ENCODE measurements at places on chromosomes 7 and 10. TPM values are rescaled to one million over a fixed set of nuclear protein-coding genes. Genes with fewer than 3 reads are reported as not detected.
A peak's percentile ranks its signal among the peaks of the same experiment; 100 is the strongest.

RARRES2 gene
- total RNA-seq = not detected

OPALIN gene
- total RNA-seq = not detected

GRCh38 chr7:95198863-95199262 lies 125.5 kb downstream of the PON1 start:
- no peaks in the 10 kb centered on the region for H3K4me1 ChIP-seq
- H3K27me3 ChIP-seq = peaks cover 9% of the 10 kb centered on the region
- no peak overlapping the region for H3K27ac ChIP-seq
- H3K4me3 ChIP-seq = no peak overlapping the region

DNA sequence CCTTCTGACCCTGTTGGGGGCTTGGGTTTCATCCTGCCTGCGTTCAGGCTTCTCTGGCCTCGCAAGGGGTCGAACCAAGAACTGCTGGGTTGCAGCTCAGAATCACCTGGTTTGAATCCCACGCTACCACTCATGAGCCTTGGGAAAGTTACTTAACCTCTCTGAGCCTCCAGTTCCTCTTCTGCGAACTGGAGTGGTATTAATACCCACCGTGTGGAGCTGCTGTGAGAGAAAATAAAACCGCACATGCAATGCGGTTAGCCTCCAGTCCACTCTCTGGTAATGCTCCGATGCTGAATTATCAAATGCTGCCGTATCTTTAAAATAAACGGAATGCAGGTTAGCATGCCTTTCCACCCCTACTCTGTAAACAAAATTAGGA lies 171.9 kb downstream of the ARHGAP12 start:
- no peak overlapping the region for H3K27ac ChIP-seq
- H3K27me3 ChIP-seq = no peaks in the 10 kb centered on the region

DNA sequence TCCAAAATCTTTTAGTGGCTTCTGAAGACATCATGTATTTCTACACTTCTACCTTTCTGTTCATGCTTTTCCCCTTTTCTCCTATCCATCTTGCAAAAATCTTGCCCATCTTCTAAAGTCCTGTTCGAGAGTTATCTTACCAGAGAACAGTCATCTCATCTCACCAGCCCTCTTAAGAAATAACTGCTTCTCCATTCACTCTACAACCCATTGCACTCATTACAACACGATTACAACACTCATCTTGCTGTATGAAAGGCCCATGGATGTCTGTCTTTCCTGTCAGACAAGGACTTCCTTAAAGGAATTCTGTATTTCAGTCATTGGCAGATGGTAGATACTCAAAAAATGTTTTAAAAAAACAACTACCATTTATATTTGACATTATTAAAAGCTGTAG lies 30.8 kb downstream of the ZNF438 start:
- no peak overlapping the region for H3K4me3 ChIP-seq
- H3K36me3 ChIP-seq = no peaks in the 10 kb centered on the region
- DNase-seq = no peak
- H3K27ac ChIP-seq = no peak overlapping the region
- H3K27me3 ChIP-seq = no peaks in the 10 kb centered on the region
- peaks cover 31% of the 10 kb centered on the region for H3K4me1 ChIP-seq

DNA sequence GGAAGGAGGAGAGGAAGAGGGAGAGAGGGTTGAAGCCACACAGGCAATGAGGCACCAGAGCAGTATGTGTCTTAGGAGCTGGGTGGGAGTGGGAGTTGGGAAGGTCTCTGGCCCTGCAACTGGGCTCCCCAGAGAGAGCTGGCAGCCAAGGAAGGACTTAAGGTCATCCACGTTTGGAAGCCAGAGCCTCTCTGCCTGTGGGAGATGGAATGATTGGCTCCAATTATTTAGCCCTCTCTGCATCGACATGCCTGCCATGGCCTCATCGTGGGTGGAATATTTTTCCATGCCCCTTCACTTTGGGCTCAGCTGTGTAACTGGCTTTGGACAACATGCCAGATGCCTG lies 478.5 kb downstream of the RPS24 start:
- H3K27ac ChIP-seq = no peak overlapping the region
- no peaks in the 10 kb centered on the region for H3K36me3 ChIP-seq
- peaks cover 41% of the 10 kb centered on the region for H3K27me3 ChIP-seq
- H3K4me1 ChIP-seq = peaks cover 6% of the 10 kb centered on the region
- H3K4me3 ChIP-seq = no peak overlapping the region

- H3K4me3 ChIP-seq = no peak overlapping the region
- no peaks in the 10 kb centered on the region for H3K27me3 ChIP-seq
- no peaks in the 10 kb centered on the region for H3K4me1 ChIP-seq
- no peak for DNase-seq
- H3K27ac ChIP-seq = no peak overlapping the region
Observed at GRCh38 chr10:1089017-1089689, 33.0 kb downstream of the WDR37 start.

DNA sequence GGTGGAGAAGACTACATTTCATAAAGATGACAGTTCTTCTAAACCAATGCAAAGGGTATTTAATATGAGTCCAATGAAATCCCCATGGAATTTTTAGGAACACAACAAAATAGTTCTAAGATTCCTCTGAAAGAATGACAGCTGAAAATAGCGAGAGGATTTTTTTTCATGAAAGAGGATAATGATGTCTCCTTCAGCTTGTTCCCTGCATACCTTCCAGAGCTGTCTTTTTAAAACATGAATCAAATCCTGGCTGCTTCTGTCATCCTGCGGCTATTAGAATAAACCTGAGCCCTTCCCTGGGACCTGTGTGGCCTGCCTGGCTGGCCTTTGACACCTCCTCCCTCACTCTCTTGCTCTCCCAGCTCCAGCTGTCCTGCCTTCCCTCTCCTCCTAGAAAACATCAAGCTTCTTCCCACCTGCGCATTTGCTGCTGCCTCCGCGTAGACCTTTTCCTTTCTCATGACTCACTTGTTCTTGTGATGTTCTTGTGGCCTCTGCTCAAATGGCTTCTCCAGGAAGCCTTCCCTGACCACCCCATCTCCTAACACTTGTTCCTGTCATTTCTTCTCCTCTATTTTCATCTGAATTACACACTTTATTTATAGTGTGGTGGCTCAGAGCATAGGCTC lies 57.4 kb downstream of the EEPD1 start:
- no peaks in the 10 kb centered on the region for H3K4me1 ChIP-seq
- DNase-seq = no peak
- H3K27me3 ChIP-seq = no peaks in the 10 kb centered on the region

GRCh38 chr10:48699011-48699627 lies 14.4 kb downstream of the WDFY4 start:
- no peak overlapping the region for H3K4me3 ChIP-seq
- DNase-seq = no peak
- H3K27me3 ChIP-seq = peaks cover 60% of the 10 kb centered on the region
- no peaks in the 10 kb centered on the region for H3K4me1 ChIP-seq
- no peak overlapping the region for H3K27ac ChIP-seq

DNA sequence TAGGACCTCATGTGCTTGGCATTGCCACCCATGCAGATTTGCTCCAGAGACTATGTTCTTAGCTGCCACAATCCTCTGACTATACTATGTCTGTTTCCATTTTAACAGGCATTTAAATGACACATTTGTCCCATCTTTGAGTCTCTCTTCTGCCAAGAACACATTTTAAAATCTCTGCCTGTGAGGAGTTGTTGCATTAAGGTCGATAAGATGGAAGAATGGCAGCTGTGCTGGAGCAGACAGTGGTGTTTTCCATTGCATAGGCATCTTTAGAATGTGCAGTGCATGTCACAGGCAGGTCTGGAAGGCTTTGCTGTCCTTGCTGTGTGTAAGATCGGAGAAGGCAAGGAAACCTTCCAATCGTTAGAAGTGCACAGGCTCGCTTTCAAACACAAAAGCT lies 70.9 kb upstream of the CELF2 start:
- no peaks in the 10 kb centered on the region for H3K27me3 ChIP-seq
- H3K36me3 ChIP-seq = no peaks in the 10 kb centered on the region
- no peak overlapping the region for H3K27ac ChIP-seq

DNA sequence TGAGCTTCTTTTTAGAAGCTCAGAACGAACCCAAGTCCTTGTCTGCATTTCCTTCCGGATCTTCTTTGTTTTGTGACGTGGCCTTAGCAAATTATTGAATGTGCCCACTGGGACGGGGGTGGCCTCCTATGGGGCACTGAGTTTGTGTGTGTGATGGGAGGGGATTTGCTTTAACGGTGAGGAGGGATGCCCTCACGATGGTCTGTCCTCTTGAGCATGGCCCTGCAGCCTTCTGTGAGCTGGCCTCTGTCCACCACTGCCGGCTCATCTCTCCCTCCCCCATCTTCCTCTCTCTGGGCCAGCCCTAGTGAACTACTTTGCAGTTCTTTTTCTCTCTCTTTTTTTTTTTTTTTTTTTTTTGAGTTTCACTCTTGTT lies 62.9 kb upstream of the MKRN1 start:
- H3K36me3 ChIP-seq = no peaks in the 10 kb centered on the region
- peak; percentile 64 for DNase-seq
- H3K4me3 ChIP-seq = peak overlapping the region; percentile 58
- no peaks in the 10 kb centered on the region for H3K27me3 ChIP-seq
- peak overlapping the region; percentile 40 for H3K27ac ChIP-seq
- H3K4me1 ChIP-seq = peaks cover 17% of the 10 kb centered on the region

DNA sequence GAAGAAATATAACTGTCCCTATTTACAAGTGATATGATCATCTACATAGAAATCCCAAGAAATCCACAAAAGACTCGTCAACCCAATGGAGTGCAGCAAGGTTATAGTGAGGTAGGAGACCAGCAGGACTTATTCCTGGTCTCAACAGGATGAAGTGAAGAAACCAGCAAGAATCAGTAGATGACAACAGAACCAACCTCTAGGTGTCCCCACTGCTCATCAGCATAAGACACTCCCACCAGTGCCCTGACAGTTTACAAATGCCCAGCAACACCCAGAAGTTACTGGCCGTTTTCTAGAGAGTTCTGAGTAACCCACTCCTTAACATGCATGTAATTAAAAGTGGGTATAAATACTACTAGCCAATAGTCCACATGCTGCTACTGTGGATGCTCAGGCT lies 470.5 kb upstream of the LRRTM3 start:
- DNase-seq = peak; percentile 30
- H3K27ac ChIP-seq = no peak overlapping the region
- no peak overlapping the region for H3K4me3 ChIP-seq

UNCX gene
- not detected for total RNA-seq

HOXA11 gene
- total RNA-seq = 0.84 TPM

DNA sequence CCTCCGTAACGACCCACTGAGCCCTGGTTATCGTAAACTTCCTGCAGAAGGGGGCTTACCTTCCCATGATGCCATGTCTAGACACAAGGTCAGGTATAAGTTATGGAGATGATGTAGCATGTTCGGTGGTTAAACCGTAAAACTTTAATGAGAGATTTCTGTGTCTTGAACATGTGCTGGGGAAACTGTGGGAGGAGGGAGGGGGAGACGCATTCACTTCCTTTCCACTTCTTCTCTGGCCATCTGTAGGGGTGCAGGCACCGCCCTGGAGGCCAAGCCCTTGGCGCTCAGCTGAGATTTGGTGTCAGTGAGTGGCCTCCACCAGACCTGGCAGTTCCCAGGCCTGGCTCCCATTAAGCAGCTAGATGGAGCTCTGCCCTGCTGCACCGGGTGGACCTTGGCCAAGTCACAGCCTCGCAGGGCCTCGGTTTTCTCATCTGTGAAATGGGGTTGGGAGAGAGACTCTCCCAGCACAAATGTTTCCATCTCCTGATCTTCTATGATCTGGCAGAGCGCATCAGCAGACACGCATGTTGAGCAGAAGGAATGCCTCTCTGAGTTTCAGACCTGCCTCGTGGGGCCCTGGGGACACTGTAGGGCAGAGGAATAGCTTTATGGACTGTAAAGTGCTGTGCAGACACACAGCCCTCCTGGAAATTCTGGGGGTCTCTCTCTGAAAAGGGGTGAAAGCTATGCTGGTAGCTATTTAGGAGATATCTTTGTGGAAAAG lies 106.0 kb downstream of the COL26A1 start:
- peaks cover 58% of the 10 kb centered on the region for H3K27me3 ChIP-seq
- DNase-seq = no peak
- no peak overlapping the region for H3K27ac ChIP-seq
- no peak overlapping the region for H3K4me3 ChIP-seq
- H3K4me1 ChIP-seq = no peaks in the 10 kb centered on the region

GRCh38 chr10:33365871-33366411 lies 31.5 kb upstream of the NRP1 start:
- peak; percentile 61 for DNase-seq
- no peak overlapping the region for H3K4me3 ChIP-seq
- H3K27me3 ChIP-seq = no peaks in the 10 kb centered on the region
- H3K36me3 ChIP-seq = peaks cover 11% of the 10 kb centered on the region

GRCh38 chr10:72834183-72834825 lies 59.2 kb upstream of the OIT3 start:
- DNase-seq = peak; percentile 75
- no peak overlapping the region for H3K4me3 ChIP-seq
- H3K27ac ChIP-seq = no peak overlapping the region
- no peaks in the 10 kb centered on the region for H3K27me3 ChIP-seq

DNA sequence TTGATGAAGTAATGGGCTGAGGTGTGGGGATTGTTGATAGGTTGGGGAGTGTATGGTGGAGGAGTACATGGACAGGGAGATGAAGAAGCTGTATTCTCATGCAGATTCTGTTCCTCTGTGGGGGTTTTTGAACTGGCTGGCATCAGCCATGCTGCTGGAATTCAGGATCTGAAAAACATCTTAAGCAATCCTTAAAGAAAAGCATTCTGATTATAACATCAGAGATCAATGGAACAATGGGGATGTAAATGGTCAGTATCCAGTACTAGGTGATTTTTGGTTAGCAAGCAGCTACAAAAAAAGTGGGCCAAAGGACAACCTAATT lies 247.5 kb upstream of the GALNT17 start:
- no peaks in the 10 kb centered on the region for H3K4me1 ChIP-seq
- H3K27me3 ChIP-seq = no peaks in the 10 kb centered on the region
- no peak overlapping the region for H3K27ac ChIP-seq
- DNase-seq = no peak
- H3K4me3 ChIP-seq = no peak overlapping the region
- no peaks in the 10 kb centered on the region for H3K36me3 ChIP-seq

DNA sequence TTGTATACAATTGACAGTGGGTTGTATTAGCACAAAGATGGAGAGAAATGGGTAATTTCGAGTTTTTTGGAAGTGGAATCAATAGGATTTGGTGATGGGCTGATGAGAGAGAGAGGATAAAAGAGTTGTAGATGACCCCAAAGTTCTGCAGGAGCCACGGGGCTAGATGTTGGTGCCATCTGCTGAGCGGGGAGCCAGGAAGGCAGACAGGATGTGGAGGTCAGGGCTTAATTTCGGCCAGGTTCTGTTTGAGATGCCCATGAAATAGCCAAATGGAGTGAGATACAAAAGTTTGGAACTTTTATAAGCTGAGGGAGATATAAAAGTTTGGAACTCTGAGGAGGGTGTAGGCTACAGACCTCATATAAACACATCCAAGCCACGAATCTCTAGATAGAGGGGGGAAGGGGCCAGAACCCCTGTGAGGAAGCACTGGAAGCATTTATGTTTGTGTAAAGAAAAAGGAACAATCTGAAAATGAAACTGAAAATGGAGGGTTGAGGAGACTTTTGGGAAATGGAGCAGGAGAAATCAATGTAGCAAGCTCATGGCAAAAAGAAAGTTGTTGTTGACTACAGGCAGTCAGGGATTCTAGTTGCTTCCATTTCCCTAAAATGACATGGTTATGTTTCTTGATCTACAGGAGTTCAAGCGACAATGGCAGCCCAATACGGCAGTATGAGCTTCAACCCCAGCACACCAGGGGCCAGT lies 2.2 kb downstream of the GIMAP4 start:
- H3K4me3 ChIP-seq = no peak overlapping the region
- no peaks in the 10 kb centered on the region for H3K4me1 ChIP-seq
- no peak for DNase-seq
- no peak overlapping the region for H3K27ac ChIP-seq
- no peaks in the 10 kb centered on the region for H3K27me3 ChIP-seq

- H3K36me3 ChIP-seq = no peaks in the 10 kb centered on the region
- no peak overlapping the region for H3K4me3 ChIP-seq
- DNase-seq = no peak
Observed at GRCh38 chr7:141142058-141142457, 68.2 kb downstream of the TMEM178B start.

TNS3 gene
- total RNA-seq = 33.3 TPM

Data from MCF 10A (cell line).